ENCODE measurements at places on chromosomes 2 and 18. TPM values are rescaled to one million over a fixed set of nuclear protein-coding genes. Genes with fewer than 3 reads are reported as not detected.
A peak's percentile ranks its signal among the peaks of the same experiment; 100 is the strongest.

The RAB12 gene
- 26.2 TPM for total RNA-seq

- H3K4me1 ChIP-seq = no peaks in the 10 kb centered on the region
- DNase-seq = no peak
- no peak overlapping the region for H3K4me3 ChIP-seq
These were observed 107.6 kb upstream of the MSH6 start for GRCh38 chr2:47675196-47675825.

DNA sequence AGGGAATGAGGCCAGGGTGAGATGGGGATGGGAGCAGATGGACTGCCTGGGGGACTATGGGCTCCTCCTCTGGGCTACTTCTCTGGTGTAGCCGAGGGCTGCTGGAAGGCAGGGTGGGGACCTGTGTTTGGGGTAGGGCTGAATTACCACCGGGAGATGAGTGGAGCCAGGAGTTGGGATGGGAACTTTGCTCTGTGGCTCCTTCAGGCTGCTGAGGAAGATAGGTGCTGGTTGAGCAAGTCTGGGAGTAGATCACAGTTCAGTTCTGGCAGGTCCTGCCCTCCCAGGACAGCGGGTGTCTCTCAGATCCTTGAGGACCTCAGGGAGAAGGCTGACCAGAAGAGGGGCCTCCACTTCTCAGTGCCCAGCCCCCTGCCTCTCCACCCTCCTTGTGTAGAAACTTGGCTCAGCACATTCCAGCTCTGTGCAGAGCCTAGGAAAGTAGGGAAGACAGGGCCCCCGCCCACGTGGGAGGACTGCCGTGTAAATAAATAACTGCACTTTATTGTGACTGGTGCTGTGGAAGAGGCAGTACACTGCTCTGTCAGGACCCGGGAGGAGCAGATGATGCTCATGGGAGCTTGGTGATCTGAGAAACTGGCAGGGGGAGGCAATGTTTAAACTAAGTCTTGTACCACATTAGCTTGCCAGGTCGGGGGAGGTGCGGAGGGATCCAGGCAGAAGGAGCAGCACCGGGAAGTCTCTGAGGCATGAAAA, 15.3 kb downstream of the TET3 start:
- H3K4me3 ChIP-seq = no peak overlapping the region
- peaks cover 45% of the 10 kb centered on the region for H3K4me1 ChIP-seq
- no peaks in the 10 kb centered on the region for H3K36me3 ChIP-seq
- no peak for DNase-seq
- H3K27ac ChIP-seq = peak overlapping the region; percentile 64

DNA sequence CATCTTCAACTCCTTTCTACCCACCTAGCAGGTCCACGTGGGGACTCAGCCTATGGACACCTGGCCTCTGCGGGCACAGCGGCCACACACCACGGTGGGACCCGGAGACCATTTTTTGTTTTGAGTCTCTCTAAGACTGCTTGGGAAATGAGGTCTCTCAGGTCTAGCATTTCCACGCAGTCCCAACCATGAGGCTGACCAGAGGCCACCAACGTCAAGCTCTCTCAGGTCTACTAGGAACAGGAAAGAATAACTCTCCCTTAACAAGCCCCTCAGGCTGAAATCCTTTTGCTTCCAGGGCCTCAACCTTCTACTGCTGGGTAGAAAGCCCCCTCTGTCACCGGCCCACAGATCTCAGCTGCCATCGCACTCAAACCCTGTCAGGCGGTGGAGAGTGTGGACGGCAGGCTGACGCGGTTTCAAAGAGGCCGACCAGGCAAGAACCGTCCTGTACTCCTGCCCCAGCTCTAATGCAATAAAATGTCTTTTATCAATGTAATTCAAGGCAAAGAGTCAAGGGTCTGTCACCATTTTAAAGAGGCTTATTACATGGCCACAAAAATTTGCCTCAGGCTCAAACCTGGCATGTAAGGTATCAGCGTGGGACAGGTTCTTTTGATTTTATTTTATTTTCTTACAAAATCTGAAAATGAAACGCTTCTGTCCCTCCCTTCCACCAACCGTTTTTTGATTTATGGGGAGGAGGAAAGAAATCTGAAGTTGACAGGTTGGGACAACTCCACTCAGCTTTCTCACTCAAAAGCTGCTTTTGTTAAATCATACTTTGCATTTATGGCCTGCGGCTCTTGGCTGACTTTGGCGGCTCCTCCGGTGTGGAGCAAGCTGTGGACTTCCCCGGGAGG, 74.0 kb downstream of the BCL11A start:
- H3K36me3 ChIP-seq = no peaks in the 10 kb centered on the region
- H3K27ac ChIP-seq = no peak overlapping the region
- H3K4me3 ChIP-seq = no peak overlapping the region
- no peaks in the 10 kb centered on the region for H3K27me3 ChIP-seq
- no peak for DNase-seq

The PRKAG3 gene
- not detected for total RNA-seq

The EVA1A gene
- total RNA-seq = not detected

GRCh38 chr2:179096090-179096489, 46.2 kb upstream of the CCDC141 start:
- no peaks in the 10 kb centered on the region for H3K36me3 ChIP-seq
- peak; percentile 24 for DNase-seq
- H3K4me1 ChIP-seq = peaks cover 14% of the 10 kb centered on the region
- H3K4me3 ChIP-seq = peak overlapping the region; percentile 27
- H3K27ac ChIP-seq = no peak overlapping the region

DNA sequence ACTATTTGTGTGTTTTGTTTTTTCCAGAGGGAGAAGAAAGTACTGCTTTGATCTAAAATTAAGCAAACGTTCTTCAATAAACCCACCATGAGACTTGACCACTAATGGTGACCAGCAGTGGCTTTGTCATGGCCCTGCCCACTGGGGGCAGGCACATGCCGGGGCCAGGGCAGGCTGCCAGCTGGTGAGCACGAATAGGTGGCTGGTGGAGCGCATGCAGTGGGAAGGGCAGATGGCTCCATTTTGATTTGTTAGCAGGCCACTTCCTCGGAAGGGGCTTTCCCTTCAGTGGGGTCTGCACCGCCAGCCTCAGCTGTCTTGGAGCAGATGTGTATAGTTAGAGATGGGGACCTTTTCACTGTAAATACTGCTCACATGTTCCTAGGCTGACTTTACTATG, 277.1 kb downstream of the SOX11 start:
- H3K36me3 ChIP-seq = no peaks in the 10 kb centered on the region
- DNase-seq = no peak
- no peaks in the 10 kb centered on the region for H3K4me1 ChIP-seq

- no peaks in the 10 kb centered on the region for H3K4me1 ChIP-seq
- H3K36me3 ChIP-seq = no peaks in the 10 kb centered on the region
- no peaks in the 10 kb centered on the region for H3K27me3 ChIP-seq
- no peak for DNase-seq
- H3K27ac ChIP-seq = no peak overlapping the region
These were observed 50.4 kb upstream of the REL start for GRCh38 chr2:60830991-60831390.

DNA sequence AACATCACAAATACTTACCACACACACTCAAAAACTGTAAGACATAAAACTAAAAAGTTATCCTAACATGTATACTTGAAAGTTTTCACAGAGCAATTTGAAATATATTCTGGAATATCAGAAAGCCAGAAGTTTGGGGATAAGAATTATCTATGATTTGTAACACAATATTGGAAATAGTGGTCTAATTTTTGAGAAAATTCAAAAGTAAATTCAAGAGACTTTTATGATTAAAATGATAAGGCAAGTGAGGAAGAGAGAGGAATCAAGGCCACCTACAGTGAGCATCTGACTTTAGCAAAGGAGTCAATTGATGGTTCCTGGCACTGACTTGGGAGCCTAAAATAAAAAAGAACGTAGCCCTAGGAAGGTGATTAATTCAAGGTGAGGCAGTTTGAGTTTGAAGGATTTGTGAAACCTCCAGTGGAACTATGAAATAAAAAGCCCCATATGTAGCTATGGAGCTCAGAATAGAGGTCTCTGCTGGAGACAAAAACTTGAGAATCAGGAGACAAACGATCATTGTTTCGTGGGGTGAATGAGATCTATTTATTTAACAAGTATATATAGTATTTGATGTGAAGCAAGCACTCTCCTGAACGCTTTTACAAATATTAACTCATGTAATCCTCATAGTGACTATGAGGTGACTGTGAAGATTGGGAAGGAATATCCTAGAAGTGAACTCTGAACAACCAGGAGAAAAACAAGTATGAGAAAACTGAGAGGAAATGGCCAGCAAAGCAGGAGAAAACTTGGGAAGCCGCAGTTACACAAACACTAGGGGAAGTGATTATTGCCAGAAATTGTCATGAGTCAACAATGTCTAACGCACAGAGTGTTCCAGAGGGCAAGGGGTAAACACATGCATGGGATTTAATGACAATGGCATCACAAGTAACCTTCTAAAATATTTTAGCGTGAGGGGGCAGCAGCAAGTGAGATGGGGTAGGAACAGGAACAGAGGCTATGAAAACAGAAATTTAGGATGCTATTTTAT, 12.8 kb downstream of the TFPI start:
- DNase-seq = no peak
- no peaks in the 10 kb centered on the region for H3K36me3 ChIP-seq
- peaks cover 3% of the 10 kb centered on the region for H3K27me3 ChIP-seq
- no peak overlapping the region for H3K27ac ChIP-seq
- H3K4me3 ChIP-seq = no peak overlapping the region
- no peaks in the 10 kb centered on the region for H3K4me1 ChIP-seq

- no peaks in the 10 kb centered on the region for H3K36me3 ChIP-seq
- H3K27me3 ChIP-seq = no peaks in the 10 kb centered on the region
- H3K4me3 ChIP-seq = no peak overlapping the region
- no peaks in the 10 kb centered on the region for H3K4me1 ChIP-seq
These were observed 4.4 kb downstream of the NEB start for GRCh38 chr2:151729837-151730236.

DNA sequence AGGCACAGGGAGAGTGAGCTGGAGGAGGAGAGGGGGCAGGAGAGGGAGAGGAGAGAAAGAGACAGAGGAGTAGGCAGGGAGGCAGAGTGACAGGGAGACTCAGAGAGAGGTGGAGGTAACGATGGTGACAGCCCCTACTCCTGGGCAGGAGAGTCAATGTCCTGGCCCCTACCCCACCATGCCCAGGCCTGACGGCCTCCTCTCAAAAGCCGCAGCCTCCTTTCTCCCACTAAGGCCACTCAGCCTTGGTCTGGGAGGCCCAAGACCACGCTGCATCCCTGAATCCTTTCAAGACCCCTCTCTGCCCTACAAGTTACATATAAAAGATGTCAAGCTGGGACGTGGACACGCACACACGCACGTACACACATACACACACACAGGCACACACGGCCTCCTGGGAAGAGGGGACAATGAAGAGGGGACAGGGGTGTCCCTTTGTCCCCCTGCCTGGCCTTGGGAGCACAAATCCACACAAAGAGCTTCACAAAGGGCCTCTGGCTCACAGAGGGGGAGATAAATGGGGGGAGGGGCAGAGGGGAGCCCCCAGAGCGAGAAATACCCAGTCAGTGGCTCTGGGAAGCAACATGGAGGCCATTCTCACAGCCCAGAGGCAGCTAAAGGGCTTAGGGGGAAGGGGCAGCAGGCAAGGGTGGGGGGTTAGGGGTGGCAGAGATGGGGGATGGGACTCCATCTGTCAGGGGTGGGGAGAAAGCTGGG, 19.5 kb upstream of the TNS1 start:
- H3K27me3 ChIP-seq = no peaks in the 10 kb centered on the region
- H3K27ac ChIP-seq = no peak overlapping the region
- H3K4me3 ChIP-seq = no peak overlapping the region
- H3K4me1 ChIP-seq = no peaks in the 10 kb centered on the region
- no peaks in the 10 kb centered on the region for H3K36me3 ChIP-seq

DNA sequence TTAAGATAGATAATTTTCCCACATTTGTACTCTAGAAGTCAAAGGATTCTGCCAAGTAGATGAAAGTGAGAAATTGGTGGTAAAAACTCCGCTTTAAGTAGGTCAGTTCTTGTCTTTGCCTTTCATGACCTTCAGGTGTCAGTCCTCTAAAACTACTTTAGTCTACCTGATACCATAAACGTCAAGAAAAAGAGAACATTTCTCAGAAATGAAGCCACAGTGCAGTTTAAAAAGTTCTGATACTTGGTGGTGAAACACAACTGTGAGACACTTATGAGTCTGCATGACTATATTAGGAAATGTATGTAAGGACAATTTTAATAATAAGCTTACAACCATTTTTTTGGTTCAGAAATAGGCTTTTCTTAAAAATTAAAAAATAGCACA, 583.3 kb downstream of the SATB2 start:
- no peak overlapping the region for H3K4me3 ChIP-seq
- no peaks in the 10 kb centered on the region for H3K4me1 ChIP-seq
- H3K36me3 ChIP-seq = no peaks in the 10 kb centered on the region
- DNase-seq = no peak
- H3K27me3 ChIP-seq = no peaks in the 10 kb centered on the region

DNA sequence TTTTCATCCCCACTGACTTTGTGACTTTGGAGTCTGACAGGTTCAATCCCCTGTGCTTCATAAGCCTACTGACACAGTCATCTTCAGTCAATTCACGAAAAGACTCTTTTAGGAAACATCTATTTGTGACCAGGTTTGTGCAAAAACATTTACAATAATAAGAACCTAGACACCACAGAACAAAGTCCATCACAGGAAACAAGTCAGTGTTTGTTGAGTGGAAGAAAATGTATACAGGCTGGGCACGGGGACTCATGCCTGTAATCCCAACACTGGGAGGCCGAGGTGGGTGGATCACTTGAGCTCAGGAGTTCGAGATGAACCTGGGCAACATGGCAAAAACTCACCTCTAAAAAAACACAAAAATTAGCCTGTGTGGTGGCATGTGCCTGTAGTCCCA, 49.7 kb downstream of the TGFA start:
- H3K27me3 ChIP-seq = no peaks in the 10 kb centered on the region
- no peaks in the 10 kb centered on the region for H3K4me1 ChIP-seq
- H3K27ac ChIP-seq = no peak overlapping the region
- no peak for DNase-seq
- no peaks in the 10 kb centered on the region for H3K36me3 ChIP-seq

The GCFC2 gene
- 26.5 TPM for total RNA-seq

The RAB6C gene
- not detected for total RNA-seq

GRCh38 chr2:314561-315336, 26.9 kb upstream of the ALKAL2 start:
- H3K4me3 ChIP-seq = no peak overlapping the region
- H3K4me1 ChIP-seq = peaks cover 5% of the 10 kb centered on the region
- H3K27ac ChIP-seq = no peak overlapping the region
- no peak for DNase-seq

DNA sequence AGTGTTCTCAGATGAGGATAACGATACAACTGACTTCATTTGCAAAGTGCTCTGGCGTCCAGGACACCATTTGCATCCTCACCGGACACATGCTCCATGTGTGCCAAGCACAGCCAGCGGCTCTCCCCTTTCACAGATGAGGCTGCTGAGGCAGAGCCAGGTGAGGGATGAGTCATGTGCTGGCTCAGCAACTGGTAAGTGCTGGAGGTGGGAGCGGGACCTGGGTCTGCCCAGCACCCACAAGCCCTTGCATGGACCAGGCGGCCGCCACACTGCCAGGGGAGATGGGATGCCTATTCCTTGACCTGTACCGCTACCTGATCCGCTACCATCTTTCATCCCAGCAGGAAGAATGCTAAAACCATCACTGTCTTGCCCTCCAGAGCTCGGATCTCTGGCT, 86.2 kb upstream of the ASB18 start:
- H3K27me3 ChIP-seq = no peaks in the 10 kb centered on the region
- DNase-seq = no peak
- no peak overlapping the region for H3K27ac ChIP-seq
- H3K36me3 ChIP-seq = no peaks in the 10 kb centered on the region
- H3K4me1 ChIP-seq = no peaks in the 10 kb centered on the region

GRCh38 chr2:12488352-12489318, 228.1 kb upstream of the TRIB2 start:
- H3K36me3 ChIP-seq = no peaks in the 10 kb centered on the region
- no peaks in the 10 kb centered on the region for H3K27me3 ChIP-seq
- peak overlapping the region; percentile 21 for H3K4me3 ChIP-seq
- H3K27ac ChIP-seq = peak overlapping the region; percentile 42
- H3K4me1 ChIP-seq = peaks cover 28% of the 10 kb centered on the region
- DNase-seq = no peak
